ENCODE measurements at places on chromosomes 11 and 22.
A peak's percentile ranks its signal among the peaks of the same experiment; 100 is the strongest.

DNA sequence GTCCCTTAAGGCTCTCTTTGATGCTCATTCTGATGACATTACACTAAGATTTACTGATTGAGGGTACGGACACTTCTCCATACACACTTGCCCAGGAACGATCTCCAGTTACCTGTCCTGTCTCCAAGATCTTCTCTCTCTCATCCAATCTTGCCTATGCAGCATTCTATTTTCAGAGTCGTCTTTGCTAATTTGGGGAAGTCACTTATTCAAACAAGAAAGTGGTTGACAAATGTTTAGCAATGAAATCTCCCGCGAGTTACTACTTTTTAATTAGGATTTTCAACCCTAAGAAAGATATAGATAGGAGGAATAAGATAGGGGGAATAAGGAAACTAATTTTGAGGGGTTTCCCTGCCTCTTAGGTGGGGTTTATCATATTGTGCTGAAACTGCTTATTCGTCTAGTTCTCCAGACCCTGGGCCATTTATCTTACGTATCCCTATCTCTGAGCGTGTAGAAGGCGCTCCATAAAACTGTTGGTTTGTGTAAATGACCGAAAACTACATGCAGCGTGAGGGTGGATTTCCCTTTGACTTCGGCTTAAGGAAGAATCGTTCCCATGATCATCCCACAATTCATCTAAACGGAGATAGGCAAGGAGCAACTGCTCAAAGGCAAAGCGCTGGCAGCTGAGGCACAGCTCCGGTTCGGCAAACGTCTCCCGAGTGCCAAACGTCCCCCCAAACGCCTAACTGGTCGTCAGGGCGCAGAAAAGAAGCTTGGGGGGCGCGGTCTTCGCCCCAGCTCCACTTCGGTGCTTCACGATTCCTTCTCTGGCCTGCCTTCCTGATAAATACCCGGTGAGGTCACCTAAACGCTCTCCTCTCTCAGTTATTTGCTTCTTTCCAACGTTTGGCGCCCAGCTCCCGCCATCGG lies 804 bp downstream of the APIP start:
- peak; percentile 30 for DNase-seq

- no peak for DNase-seq
Observed at GRCh38 chr11:70303070-70303469, 32.6 kb downstream of the PPFIA1 start.

GRCh38 chr11:28529046-28529445 lies 420.9 kb downstream of the METTL15 start:
- DNase-seq = no peak

DNA sequence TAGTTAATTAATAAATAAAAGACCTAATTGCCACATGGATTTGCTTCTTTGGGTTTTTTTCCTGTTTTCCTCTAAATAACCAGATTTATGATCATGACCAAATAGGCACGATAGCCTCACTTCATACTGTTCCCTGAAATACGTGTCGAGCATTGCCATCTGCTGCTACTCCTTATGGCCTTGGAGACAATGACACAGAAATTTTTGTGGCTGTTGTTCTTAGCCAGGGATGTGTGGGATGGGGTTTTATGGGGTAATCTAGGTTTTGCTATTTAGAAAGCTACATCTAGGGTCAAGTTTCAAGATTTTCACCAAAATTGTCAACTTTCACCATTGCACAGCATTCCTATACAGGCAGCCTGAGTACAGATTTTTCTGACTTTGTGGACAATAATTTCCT lies 145.2 kb downstream of the DBX1 start:
- DNase-seq = no peak

- peak; percentile 90 for DNase-seq
Observed at GRCh38 chr22:45903355-45904135, 73.4 kb downstream of the WNT7B start.
